ENCODE measurements at places on chromosomes 2 and 18. TPM values are rescaled to one million over a fixed set of nuclear protein-coding genes. Genes with fewer than 3 reads are reported as not detected.

The GPC1 gene
- 0.39 TPM for total RNA-seq

The CRYGD gene
- not detected for total RNA-seq

The SERPINB11 gene
- not detected for total RNA-seq

The XIRP2 gene
- not detected for total RNA-seq

The MCEE gene
- 7.1 TPM for total RNA-seq

The CRYGA gene
- total RNA-seq, result not detected

The DYNAP gene
- not detected for total RNA-seq

The SPHKAP gene
- not detected for total RNA-seq

The LYG2 gene
- not detected for total RNA-seq

The C2orf15 gene
- 1.3 TPM for total RNA-seq

The KCNS3 gene
- total RNA-seq, result not detected

The LRATD1 gene
- total RNA-seq, result not detected

The DSG2 gene
- not detected for total RNA-seq

The GRHL1 gene
- 0.86 TPM for total RNA-seq

DNA sequence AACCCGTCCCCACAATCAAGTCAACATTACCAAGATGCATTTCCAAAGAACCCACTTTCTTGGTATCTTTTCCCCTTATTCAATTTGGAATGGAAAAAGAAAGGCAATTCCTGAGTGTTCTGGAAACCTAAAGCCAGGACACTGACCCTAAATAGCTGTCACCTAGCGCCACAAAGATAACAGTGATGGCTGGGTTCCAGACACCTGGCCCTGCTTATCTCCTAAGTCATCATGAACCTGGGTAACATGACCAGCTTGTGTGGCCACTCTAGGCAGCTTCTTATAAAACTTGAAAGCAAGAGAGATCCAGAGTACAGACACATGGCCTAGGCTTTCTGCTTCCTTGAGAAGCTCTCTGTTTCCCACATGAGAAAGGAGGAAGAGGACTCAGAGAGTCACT is 95.4 kb downstream of the BOD1L2 start:
- DNase-seq, result no peak

- DNase-seq, result no peak
These were observed 112.1 kb downstream of the KLHL29 start for GRCh38 chr2:23497063-23497462.

GRCh38 chr2:127884436-127884835 is 1.3 kb downstream of the AMMECR1L start:
- no peak for DNase-seq

DNA sequence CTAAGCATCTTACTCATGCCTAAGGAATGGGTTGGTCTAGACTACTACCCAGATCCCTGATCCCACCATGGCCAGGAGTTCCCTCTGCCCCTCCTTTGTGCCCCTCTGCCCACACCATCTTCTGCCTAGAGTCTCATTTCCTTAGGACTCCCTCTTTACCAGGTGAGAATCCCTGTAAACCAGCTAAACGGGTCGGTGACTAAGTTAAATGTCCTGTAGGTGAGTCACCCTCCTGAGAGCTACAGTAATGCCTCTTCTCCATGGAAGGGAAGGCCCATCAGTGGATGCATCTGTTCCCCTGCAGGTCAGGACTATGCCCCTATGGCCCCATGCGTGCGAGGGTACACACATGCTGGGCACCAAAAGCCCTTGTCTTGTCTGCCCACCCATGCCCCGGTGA is 25.4 kb downstream of the PTGR3 start:
- DNase-seq, result no peak

DNA sequence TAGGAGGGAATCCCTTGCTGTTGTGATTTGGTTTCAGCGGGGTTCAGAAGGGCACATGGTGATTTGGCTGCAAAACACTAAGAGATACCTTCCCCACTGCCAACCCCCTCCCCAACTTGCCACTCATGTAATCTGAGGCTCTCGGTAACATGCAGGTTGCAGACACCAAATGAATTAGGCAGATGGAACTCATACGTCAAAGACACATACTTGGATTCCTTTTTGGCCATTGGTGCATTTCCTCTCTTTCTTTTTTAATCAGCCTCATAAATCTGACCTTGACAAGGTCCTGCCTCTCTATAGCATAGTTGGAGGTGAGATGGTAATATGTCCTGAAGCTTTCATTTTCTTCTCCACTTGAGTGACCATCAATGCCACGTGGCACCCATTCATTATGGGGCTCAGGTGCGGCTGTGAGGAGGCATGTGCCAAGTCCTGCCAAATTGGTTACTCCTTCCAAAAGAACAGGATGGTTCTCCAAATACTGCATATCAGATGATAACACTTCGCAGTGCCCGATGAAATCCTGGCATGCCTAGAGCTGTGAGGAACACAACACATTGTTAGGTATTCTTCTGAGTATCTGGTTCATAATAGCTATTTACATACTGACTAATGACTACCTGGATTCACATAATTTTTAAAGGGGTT is 8.3 kb upstream of the TMEM178A start:
- no peak for DNase-seq

GRCh38 chr18:11927497-11927896 is 19.4 kb upstream of the MPPE1 start:
- DNase-seq, result no peak

GRCh38 chr2:99445065-99445464 is 44.8 kb downstream of the REV1 start:
- DNase-seq, result no peak

DNA sequence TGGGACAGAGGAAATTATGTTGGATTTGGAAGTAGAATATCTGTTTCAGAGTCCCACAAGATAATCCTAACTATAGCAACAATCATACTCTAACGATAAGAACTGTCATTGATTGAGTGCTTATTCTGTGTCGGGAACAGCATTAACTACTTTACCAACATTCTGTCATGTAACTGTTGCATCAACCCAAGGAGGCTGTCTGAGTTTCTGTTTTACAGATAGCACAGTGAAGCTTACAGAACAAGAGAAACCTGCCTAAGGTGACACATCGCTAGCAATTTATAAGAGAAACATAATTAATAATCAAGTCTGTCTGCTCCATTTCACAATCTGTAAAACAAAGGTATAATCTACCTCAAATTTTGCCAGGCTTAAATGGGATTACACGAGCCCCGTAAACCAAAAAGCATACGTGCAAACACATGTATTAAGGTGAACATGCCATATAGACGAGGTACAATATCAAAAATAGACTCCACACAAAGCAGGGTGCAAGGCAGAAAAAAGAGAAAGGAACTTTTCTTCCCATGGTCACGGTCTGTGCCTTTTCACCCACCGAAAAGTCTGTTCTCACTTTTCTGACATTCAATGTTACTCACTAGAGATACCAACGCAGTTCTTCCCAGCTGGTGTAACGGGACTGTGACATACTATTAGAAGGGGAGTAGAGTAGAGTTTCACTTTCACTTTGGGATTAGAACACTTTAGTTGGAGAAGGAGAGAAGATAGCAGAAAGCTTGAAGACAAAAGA is 37.2 kb upstream of the SLC8A1 start:
- no peak for DNase-seq

DNA sequence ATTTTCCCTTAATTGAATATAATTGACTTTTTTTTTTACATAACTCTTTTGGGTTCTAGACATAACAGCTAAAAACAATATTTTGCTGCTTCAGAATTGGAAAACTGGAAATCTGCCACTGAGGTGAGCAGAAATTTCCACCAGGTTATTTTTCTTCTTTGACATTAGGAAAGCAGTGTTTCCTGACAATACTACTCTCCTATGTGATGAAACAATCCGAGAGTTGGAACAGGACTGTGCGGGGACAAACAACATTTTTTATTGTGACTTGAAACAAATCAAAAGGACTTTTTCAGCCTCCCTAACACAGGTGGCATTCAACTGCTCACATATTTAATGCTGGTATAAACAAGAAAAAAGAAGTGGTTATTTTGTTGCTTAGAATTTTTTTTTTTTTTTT is 237.2 kb downstream of the RNF152 start:
- DNase-seq, result no peak

GRCh38 chr2:129936334-129936934 is 43.0 kb upstream of the RAB6C start:
- peak; percentile 63 for DNase-seq

DNA sequence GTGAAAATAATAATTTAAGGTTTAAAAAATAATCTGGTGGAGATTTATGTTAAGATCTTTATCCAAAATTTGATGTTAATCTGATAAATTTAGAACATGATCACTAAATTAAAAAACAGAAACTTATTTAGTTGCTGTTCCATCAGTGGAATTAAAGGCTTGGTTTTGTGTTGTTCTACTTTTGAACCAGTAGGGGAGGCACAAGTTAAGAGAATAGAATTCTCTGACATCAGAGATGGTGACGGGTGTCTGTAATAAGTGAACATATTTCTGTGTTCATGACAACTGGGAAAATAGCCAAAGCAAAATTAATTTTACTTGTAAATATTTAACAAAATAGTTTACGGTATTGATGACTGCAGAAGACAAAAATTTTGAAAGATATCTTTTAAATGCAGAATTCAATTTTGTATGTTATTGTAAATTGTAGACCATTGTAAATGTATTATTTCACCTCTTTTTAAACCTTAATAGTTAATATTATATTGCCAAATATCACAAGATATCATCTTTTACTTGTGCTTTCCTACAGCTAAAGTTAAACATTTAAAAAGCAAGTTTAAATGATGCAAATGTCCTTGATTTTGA is 106.0 kb downstream of the UBR3 start:
- DNase-seq, result no peak

DNA sequence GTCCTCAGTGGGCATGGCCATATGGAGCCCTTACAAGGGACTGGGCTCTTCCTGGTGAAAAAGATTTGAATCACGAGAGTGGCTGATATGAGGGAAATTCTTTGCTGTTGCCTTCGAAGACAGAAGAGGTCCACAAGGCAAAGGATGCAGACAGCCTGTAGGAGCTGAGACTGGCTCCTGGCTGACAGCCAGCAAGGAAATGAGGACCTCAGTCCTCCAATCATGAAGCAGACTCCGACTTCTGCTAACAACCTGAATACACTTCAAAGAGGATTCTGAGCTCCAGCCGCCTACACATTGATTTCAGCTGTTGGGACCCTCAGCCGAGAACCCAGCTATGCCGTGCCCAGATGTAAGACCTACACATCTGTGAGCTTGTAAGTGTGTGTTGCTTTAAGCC is 3.0 kb upstream of the ST8SIA5 start:
- no peak for DNase-seq

- DNase-seq, result no peak
These were observed 230.4 kb downstream of the MREG start for GRCh38 chr2:215782965-215783364.

GRCh38 chr2:112993831-112994230 is 11.4 kb upstream of the IL36A start:
- DNase-seq, result no peak

GRCh38 chr2:126777620-126777978 is 121.1 kb upstream of the TEX51 start:
- no peak for DNase-seq

GRCh38 chr2:64914735-64915509 is 74.3 kb upstream of the SLC1A4 start:
- no peak for DNase-seq

DNA sequence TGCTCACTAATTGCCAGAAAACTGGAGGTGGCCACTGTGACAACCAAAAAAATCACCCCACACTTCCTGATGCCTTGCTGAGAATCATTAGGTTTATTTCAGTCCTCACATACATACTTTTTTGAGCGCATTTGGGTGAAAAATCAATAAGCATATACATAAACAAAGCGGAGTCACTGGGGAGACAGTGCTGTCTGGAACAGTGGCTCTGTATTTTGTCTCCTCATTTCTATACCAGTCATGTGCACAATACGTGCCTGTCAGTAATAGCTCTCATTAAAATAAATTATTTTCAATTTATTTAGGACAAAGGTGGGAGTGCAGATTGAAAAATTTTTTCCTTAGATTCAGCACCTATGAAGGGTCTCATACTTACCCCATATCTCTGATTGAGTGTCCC is 48.2 kb downstream of the CXCR4 start:
- no peak for DNase-seq

DNA sequence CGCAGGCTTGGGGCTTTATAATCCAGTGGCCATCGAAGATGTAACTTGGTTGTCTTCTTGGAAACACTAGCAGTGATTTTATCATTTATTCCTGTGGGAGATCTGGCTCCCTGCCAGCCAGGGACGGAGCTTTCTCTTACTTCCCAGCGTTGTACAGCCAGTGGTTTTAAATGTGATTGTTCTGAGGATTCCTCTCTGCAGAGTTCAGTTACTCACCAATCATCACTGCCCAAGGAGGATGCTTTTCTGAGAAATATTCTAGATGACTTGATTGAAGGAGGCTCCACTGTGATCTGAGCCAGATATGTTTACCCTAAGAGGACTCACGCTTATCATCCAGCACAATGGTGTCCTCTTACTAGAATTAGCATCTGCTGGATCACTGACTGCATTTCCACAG is 744.3 kb downstream of the RNF144A start:
- no peak for DNase-seq

DNA sequence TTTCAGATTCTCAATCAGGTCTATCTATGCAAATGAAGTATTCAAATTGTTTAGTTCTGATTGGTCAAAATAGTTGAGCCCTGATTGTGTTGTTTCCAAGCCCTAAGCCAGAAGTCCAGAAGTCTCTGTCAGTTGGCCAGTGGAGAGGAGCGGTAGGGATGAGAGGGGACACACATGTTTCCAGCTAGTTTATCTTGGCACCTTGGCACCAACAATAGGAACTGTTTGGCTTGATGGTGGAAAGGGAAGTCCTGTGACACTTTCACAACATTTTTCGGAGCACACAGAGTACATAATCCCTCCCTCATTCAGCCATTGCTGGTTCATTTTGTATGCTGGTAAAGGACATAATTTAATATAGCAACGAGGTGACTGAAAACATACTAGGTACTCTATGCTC is 1661.6 kb downstream of the SUCLG1 start:
- DNase-seq, result no peak

GRCh38 chr2:172806493-172806892 is 70.8 kb downstream of the RAPGEF4 start:
- DNase-seq, result no peak

DNA sequence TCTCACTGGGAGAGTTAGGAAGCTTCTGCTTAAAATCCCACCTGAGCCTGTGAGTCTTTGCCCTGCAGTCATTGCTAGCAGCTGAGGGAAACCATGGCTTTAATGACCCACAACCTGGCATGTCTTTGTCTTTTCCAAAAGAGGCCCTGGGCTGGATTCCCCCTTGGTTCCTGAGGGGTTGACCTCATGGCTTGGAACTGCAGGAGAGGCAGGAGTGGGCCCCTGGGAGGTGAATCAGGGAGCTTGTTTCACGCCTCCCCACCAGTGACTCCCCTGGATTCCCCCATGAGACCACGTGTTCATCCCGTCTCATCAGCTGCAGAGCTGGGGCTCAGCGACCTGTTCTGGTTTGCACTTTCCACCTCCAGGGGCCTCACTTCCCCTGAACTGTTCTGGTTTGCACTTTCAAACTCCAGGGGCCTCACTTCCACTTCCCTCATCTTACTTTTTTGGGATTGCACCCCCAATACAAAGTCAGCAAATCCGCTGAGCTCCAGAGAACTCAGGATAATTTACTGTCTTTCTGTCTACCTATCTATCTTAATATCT is 58.5 kb upstream of the TMEM18 start:
- DNase-seq, result no peak

DNA sequence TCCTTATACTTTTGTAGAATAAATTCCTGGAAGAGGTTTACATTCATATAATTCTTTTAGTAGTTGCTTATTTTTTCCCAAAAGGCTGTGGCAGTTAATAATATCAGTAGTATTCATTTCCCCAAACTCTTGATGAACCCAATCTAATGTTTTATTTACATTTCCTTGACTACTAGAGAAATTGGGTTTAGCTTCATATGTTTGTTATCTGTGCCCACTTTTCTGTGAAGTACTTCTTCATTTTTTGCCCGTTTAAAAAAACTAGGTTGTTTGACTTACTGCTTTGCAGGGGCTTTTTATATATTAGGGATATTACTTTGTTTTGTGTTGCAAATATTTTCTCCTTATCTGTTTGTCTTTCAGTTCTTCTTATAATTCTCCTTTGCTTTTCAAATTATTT is 17.2 kb downstream of the RALB start:
- DNase-seq, result no peak
